DMS79 treated with DMSO at 0.1 percent for 48 hours (cell line): ENCODE measurements at places on chromosomes 5 and 9.
A peak's percentile ranks its signal among the peaks of the same experiment; 100 is the strongest.

DNA sequence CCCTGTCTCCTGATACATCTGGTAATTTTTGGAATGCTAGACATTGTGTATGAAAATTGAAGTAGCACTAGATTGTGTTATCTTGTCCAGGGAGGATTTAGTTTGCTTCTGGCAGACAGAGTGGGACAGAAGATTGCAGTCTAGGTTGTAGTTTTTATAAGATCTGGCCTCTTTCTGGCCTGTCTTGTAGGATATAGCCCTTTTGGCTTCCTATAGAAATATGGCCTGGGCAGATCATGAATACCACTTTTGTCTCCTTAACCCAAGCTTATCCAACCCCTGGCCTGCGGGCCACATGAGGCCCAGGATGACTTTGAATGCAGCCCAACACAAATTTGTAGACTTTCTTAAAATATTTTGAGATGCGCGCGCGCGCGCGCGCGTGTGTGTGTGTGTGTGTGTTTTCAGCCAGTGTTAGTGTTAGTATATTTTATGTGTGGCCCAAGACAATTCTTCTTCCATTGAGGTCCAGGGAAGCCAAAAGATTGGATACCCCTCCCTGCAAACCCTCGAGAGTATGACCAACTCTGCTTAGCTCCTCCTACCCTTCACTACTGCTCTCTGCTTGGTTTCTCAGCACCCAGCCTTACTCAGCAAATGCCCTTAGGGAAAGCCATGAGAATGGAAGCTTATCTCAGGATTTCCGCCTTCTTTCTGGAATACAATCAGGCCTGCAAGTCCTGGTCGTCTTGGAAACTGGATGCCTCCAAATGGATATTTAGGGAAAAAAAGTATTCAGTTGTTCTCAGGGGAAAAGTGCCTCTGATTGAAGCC is 26.5 kb downstream of the ANKRD33B start:
- no peak for DNase-seq

DNA sequence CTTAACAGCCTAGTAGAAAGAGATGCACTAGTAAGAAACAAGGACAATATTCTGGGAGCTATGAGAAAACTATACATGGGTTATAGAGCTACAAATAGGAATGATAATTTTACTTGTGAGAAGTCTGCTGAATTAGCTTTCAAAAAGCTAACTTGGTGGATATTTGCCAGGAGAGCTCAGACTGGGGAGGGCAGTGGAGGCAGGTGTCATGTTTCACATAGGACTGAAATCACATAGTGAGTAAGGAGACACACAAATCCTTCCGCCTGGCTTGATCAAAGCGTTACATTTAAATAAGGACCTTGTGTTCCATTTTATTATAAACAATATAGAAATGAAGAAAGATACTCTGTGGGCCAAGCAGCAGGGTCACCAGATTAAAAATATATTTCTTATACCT is 235.0 kb downstream of the ISL1 start:
- peak; percentile 10 for DNase-seq

DNA sequence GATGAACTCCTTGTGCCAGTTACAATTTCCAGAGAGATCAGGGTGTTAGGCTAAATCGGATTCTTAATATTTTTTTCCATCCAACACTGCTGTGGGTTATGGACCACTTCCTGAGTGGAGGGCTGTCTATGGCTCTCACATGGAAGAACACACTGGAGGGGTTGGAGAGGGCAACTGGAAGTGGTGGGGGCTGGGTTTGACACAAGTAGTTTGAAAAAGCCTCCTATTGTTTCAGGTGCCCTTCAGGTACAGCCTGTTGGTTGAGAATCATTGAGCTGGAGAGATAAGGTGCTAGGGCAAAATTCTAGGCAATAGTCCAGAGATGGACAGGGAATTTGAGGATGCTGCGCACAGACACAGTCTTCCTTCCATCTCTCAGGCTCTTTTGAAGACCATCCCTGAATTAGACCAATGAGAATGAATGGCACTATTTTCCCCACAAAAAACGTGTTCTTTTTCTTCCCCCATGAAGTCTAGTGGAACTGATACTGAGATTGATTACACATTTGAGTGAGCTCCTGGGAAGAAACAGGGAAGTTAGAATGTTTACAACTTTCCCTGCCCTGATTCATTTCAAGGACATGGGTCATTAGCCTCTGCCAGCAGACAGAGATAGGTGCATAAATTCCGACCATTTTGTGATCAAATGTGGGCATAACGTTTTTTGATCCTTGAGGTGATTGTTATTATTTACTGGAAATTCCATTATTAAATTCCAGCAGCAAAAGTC is 87.7 kb downstream of the ACER2 start:
- DNase-seq: no peak

- DNase-seq: no peak
Observed at GRCh38 chr9:134454476-134454857, 128.2 kb downstream of the RXRA start.

DNA sequence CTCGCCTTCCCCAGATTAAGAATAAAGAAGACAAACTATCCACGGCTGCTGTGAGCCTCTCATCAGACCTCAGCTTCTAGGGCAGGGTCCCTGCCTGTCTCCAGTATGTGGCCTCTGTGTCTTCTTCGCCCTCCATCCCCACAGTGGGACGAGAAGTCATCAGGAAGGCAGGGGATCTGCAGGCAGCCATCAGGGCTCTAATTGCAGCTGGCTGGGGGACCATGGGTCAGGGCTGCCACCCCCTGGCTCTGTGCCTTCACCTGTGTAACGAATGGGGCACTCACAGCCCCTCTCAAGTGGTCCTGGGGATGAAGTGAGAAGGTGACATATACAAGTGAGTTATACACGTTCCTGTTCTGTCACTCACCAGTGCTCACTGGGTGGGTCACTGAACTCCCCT is 139.8 kb downstream of the KCNIP1 start:
- no peak for DNase-seq

DNA sequence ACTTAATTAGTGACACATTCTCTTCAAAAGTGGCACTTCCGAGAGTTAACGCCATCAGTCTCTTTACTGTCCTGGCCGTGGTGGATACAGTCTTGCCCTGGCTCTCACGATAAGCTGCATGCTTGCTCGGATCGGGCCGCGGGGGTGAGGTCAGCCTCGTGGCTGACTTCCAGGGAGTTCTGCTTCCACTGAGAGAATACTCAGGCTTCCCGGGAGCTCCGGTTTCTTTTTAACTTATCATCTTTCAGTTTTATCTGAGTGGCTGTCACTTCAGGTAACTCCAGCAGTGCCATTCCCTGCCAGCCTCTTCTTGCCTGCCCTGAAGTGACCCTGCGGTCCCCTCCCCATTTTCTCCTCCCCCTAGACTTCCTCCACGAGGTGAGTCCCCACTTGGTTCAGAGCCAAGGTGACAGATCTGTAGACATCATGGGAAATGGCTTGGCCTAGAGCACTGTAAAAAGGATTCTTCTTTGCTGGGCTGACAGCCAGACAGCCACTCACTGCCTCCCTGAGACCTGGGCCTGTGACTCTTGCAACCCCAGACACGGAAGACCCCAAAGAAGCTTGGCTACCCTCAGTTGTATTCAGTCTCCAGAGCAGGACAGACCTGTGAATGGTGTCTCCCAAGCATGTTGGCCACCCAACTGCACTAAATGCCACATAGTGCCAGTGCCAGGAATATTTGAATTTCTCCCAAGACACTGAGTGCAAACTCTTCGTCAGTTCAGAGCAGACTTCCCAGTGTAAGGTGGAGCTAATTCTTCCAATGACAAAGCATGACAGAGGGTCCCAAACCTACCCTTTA is 95.1 kb downstream of the DAPK1 start:
- DNase-seq: no peak

GRCh38 chr9:97293207-97293721 is 14.2 kb upstream of the CCDC180 start:
- no peak for DNase-seq

- DNase-seq: no peak
Observed at GRCh38 chr5:66169534-66169933, 25.4 kb downstream of the SREK1 start.

- DNase-seq: no peak
Observed at GRCh38 chr5:82359272-82359671, 81.1 kb upstream of the RPS23 start.

DNA sequence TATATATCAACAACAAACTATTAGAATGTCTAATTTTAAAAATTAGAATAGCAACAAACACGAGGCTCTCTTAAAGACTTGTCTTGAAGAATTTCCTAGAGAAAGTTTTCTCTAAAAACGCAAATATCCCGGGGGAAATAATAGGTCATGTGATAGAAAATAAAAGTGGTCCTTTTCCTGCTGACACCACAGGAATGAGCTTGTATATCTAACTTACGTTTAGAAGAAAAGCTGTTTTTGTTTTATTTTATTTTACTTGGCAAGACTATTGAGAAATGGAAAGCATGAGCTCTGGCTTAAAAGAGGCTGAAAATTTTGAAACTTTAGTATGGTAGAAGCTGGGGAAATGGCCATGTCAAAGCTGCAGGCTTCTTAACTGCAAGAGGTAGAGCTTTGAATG is 465.0 kb downstream of the AGTPBP1 start:
- no peak for DNase-seq

DNA sequence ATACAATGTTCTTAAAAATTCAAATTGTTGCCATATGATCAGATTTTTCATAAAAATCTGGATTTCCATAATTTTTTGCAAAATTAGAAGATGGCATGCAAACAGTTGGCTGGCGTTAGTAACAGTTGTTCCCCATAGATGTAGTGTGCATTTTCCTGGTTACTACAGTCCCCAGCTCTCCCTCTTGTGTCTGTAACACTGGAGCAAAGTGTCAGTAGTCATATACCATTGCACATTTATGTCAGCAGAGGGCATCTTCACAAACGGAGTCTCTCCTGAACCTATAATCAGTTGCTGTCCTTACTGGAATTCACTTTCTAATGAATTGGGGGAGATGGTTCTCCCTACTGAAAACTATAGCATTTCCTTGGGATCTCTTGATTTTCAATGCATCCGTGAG is 44.7 kb upstream of the DMAC1 start:
- DNase-seq: no peak

DNA sequence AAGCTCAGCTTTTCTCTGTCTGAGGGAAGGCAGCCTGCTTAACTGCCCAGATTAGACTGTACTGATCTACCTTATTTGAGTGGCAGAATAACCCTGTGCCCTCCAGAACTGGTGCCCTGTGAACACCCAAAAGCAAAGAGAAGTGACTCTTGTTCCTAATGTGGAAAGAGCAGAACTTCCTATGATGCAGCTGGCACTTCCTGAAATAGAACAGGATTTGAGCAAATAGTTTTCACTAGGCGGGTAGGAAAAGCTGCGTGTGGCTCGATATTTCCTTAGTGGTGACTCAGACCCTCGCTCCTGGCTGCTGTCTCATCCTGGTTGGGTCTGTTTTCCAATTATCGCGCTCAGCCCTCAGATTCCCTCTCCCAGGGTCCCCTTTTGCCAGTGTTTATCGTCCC is 89.9 kb downstream of the SH3TC2 start:
- DNase-seq: no peak

DNA sequence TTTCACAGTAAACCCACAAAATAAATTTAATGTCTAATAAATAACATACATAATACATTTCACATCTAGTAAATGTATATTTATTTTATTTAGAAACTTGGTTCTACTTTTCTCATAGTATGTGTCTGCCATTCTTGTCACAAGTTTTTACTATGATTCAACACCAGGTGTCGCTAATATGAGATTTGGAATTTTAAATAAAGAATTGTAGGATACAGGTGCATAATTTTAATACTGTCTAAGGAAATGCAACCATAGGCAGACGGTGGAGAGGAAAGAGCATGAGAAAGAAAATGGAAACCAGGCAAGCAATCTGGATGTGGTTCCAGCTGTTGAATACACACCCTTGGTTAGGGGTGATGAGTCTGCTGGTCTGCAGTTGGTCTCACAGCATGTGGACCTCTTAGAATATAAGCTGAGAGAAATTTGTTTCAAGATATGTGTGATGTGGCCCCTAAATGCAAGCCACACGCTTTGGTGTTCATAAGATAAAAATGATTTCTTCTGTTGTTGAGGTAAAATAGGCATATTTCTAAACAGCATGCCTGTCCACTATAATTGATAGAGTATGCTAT is 114.7 kb upstream of the TXNDC8 start:
- DNase-seq: no peak

DNA sequence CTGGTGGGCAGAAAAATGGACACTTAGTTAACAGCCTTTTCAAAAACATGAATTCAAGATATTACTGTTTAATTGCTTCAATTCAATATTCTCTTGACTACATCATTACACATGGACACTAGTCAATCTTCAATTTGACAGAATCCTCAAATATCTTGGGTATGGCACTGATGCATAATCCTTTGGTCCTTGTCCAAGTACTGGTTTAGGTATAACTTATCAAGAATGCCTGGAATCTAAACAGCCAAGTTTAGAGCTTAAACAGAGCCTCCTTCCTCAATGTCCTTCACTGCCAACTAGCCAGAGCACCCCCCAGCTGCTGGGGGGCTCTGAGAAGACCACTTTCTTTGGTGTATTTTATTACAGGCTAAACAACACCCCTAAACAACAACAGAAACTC is 61.6 kb upstream of the ERCC6L2 start:
- DNase-seq: no peak

DNA sequence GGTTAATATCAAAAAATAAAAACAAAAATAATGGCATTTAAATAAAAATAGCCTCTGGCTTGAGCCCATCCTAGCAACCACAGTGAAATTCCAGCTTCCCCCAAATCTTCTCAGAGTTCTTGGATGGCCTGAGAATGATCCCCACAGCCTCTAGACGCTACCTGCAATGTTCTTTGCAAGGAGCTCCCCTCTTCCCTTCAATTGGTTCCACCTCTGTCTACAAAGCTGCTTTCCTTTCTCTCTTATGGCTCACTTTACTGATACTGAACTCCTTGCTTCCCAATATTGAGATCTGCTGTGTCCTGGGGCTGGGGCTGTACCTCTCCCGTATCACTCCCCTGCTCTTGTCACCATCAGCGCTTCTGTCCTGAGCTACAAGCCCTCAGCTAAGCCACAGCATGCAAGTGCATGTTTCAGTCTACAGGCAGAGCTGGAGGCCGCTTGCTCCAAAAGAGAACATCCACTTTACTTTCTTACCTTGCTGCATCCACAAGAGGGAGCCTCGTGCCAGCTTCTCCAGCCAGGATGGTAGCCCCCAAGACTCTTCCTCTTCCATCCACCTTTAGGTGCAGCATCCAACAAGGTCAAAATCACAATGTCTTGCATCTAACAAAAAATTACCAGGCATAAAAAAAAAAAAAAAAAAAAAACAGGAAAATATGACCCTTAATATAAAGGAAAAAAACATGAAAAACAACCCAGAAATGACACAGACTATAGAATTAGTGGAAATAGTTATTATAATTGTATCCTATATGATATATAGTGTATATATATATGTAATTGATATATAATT is 57.4 kb upstream of the PRSS3 start:
- peak; percentile 42 for DNase-seq

DNA sequence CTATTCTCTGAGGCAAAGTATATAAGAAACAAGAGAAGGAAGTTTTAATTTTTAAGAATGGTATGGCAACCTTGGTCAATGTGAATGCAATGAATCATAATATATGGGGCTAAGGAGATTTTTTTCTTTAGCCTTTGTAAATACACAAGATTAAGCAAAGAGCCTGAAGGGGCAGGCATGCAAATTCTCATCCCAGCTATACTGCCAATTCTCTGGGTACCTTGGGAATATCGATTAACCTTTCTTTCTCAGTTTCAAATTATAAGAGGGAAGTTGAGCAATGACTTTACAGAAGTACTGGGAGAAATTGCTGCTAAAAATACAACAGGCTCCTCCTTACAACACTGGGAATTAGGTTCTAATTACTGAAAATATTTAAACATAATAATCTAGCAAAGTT is 97.5 kb downstream of the MRPS27 start:
- DNase-seq: no peak
